ENCODE measurements at places on chromosomes 5 and 9. TPM values are rescaled to one million over a fixed set of nuclear protein-coding genes. Genes with fewer than 3 reads are reported as not detected.

GARIN3 gene
- not detected for polyA plus RNA-seq

PLAC8L1 gene
- 0.62 TPM for polyA plus RNA-seq

IFNA21 gene
- not detected for polyA plus RNA-seq

IFNA2 gene
- polyA plus RNA-seq = not detected

ANKRD20A1 gene
- 2.3 TPM for polyA plus RNA-seq

All from left renal pelvis (tissue), 4 donors.